ENCODE measurements at places on chromosomes 6 and 20.

DNA sequence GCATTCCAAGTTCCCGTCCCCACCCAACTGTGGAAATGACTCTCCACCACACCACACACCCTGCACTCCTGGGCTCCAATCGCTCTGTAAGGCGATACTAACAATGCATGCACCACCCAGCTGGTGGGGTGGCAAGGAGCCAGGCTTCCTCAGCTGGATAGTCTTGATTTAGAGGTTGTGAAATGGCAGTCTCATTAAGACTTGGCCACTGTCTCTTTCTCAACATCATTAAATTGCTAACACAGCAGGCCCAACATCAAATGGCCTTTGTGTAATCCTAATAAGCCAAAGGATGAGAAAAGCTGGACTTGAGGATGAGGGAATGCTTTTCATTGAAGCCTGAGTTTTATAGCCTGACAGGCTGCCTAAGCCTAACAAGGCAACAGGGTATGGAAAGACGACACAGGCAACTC lies 223.7 kb downstream of the GMDS start:
- peak; percentile 49 for DNase-seq

DNA sequence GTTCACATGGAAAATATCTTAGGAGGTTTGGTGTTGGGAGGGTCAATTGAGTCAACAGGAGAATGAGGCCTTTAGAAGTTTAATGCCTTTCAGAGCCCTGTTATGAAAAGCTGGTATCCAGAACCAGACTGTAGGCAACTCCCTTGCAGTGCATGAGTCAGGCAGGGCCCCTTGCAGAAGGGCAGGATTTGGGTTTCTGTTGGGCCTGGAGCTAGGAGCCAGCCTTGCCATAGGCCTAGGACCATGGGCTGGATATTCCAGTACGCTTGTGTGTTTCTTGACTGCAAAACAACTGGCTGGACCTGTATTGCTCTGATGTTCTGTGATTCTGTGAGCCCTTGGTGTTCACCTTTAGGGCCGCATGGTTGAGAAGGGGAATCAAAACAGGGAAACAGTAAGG lies 350.9 kb upstream of the PRND start:
- no peak for DNase-seq

DNA sequence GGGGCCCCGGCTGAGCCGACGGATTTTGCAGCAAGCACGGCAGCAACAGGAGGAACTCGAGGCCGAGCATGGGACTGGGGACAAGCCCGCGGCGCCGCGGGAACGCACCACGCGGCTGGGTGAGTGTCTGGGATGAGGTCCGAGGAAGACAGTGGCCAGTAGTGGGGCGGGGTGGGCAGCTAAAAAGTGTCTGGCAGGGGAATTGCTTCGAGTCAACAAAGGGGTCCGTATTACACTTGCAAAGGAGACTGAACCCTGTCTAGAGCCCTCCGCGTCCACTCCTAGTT lies 356 bp downstream of the BYSL start:
- DNase-seq = no peak

- DNase-seq = no peak
Observed at GRCh38 chr6:15129887-15130286, 116.0 kb upstream of the JARID2 start.

DNA sequence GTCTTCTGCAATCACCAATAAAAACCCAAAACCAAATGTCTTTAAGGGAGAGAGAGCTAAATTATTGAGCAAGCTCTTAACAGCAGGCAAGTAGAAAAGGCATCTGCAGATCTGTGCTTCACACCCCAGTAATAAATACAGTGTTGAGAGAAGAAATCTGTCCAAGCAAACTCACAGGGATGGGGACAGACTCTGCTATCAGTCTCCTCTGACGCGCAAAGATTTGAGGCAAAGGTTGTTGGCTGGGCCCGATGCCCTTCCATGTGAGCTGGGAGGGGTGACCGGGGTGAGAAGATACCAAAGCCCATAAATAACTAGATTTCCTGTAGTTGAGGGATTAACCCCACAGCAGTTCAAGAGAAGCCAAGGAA lies 315.2 kb upstream of the SOX4 start:
- no peak for DNase-seq

DNA sequence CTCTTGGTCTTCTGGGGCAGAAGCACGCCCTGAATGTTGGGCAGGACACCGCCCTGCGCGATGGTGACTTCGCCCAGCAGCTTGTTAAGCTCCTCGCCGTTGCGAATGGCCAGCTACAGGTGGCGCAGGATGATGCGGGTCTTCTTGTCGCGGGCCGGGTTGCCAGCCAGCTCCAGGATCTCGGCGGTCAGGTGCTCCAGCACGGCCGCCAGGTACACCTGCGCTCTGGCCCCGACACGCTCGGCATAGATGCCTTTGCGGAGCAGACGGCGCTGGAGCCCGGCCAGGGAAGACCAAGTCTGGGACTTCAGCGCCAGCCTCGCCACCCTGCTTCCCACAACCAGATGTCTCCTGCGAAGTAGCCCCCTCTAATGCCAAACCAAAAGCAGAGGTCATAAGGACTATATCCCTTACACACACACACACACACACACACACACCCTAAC lies 8.0 kb upstream of the SLC17A3 start:
- DNase-seq = no peak
